ENCODE measurements at places on chromosomes 2 and 18. TPM values are rescaled to one million over a fixed set of nuclear protein-coding genes. Genes with fewer than 3 reads are reported as not detected.

- no peak for DNase-seq
Measured at GRCh38 chr2:7133521-7133920, 216.3 kb downstream of the RNF144A start.

The G6PC2 gene
- not detected for total RNA-seq

The IL36B gene
- not detected for total RNA-seq

- DNase-seq = no peak
Measured at GRCh38 chr2:167987558-167987957, 259.8 kb downstream of the STK39 start.

GRCh38 chr2:53407363-53408080 lies 360.1 kb upstream of the CHAC2 start:
- no peak for DNase-seq

The PSMA8 gene
- not detected for total RNA-seq

GRCh38 chr2:190679813-190680591 lies 31.1 kb downstream of the NAB1 start:
- peak; percentile 19 for DNase-seq

DNA sequence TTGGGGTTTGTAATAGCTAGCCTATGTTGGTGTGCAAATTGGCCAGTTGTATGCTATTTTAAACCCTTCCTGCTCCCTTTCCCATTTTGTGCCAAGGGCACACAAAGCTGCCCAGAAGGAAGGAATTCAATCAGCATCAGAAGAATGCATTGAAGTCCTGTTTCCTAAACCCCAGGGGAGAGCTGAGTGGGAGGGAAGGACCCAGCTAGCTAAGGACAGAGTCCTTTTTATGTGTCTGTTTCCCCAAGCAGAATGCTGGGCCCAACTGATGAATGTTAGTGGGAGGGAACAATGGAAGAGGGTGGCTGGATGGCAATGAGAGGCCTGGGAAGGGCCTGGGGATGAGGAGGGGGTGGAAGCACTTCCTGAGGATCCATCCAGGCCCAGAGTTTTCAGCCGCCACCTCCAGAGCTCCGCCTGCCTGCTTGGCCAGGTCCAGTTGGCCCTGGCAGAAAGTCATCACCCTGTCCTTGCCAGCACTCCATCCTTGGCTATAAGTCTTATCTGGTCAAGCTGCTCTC lies 32.7 kb downstream of the MEX3C start:
- no peak for DNase-seq

DNA sequence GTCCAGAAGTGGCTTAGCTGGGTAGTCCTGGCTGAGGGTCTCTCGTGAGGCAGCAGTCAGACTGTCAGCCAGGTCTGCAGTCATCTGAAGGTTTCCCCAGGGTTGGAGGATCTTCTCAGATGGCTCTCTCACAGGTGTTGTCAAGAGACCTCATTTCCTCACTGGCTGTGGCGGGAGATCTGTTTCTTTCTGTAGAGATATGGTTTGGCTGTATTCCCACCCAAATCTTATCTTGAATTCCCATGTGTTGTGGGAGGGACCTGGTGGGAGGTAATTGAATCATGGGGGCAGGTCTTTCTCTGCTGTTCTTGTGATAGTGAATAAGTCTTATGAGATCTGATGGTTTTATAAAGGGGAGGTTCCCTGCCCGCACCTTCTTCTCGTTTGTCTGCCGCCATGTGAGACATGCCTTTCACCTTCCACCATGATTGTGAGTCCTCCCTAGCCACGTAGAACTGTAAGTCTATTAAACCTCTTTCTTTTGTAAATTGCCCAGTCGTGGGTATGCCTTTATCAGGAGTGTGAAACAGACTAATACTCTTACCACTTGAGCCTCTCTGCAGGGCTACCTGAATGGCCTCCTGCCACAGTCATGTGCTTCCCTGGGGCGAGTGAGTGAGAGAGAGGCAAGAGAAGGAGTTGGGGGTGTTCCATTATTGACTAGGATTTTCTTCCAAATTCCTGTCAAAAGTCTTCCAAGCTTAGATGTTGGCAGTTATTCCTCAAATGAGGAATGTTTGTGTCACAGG lies 23.6 kb downstream of the MALT1 start:
- no peak for DNase-seq

The DUSP2 gene
- 9.8 TPM for total RNA-seq
